ENCODE measurements at places on chromosomes 5 and 9. TPM values are rescaled to one million over a fixed set of nuclear protein-coding genes. Genes with fewer than 3 reads are reported as not detected.

- no peak for DNase-seq
These were observed 276.1 kb downstream of the TAF11L14 start for GRCh38 chr5:17910318-17910717.

DNA sequence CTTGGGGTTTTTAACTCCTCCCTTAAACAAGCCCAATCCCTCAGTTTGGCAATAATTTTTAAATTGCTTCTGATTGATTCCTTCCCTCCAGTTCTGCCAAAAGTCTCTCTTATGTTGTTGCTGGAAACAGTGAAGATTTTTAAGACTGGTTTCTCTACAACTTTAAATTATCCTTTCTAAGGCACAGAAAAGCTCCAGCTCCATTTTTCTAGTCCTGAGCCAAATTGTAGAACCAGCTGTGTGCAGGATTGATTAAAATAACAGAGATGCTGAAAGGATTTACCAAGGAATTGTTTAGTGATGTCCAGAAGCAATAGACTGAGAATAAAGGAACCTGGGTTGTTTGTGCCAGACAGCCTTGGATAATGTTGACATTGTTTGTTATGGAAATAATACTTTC lies 111.3 kb downstream of the NUDT12 start:
- no peak for DNase-seq

- peak; percentile 28 for DNase-seq
These were observed 13.5 kb downstream of the CCNI2 start for GRCh38 chr5:132760601-132761317.

- DNase-seq: no peak
These were observed 9.7 kb downstream of the RAD1 start for GRCh38 chr5:34905564-34905963.

GRCh38 chr5:74598731-74599130 lies 41.8 kb downstream of the ENC1 start:
- DNase-seq: no peak

- DNase-seq: no peak
These were observed 19.2 kb downstream of the PLGRKT start for GRCh38 chr9:5418481-5418880.

DNA sequence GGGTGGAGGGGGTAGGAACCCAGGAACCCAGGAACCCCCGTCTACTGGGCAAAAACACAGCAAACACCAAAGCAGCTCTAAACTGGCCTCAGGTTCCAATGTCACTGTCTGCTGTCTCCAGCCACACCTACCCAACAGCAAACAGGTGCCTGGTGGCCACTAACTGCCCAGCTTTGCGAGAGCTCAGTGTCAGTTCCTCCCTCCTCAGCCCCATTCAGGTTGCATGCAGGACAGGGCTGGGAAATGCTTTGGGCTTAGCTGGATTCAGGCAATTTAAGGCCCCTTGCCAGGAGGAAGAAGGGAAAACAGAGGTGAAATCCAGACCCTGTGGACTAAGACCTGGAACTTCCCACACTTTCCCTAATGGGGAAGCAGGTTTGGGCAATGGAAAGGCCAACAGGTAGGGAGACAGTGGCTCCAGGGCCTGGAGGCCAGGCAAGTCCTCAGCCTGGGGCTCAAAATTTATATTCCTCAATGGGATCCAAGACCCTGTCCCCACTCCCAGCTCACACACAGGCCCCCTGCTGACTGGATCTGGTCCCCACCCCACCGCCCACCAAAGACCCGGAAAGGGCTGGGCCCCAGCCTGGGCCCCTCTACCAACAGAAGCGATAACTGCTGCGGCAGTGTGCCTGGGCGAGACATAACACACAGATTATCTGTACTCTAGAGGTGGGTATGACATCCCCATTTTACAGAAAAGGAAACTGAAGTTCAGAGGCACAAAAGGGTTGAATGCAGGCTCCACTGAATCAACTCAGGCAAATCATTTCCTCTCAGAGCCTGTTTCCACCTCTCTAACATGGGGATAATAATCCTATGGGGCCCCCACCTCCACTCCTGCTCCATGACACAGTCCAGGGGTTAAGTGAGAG lies 3.5 kb downstream of the EEIG1 start:
- peak; percentile 34 for DNase-seq

DNA sequence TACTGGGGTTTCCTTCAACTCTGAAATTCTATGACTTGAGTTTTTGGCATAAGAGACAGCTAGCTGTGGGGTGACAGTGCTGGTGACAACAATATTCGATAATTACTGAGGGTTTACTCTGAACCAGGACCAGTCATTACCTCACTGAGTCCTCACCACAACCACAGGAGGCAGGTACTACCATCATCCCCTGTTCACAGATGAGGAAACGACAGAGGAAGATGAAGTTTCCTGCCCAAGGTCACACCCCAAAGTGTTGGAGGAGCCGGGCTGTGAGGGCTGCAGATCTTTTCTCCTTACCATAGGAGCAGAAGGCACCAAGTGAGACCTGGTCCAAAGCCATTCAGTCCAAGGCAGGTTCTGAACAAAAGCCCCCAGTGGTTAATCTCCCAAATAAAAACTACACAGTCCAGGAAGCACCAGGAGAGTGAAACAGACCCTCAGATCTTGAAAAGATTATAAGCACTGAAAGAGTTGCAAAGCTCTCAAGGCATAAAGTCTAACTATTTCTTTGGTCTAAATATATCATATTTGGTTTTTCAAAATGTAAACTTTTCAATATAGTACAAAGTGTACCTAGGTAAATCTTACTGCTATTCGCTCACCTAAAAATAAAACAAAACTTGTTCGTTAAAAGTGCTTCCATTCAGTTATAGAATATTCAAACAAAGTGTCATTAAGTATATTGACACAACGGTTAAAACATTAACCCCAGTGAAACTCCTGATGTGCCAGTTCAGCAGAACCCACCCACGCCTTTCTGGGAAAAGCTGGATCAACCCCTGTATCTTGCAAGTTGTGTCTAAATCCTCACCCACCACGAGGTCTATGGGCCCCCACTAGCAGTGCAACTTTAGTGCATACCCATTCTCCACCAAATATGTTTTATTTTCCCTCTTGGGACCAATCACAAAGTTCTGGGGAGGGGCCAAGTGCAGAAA lies 82.6 kb upstream of the EQTN start:
- DNase-seq: no peak

DNA sequence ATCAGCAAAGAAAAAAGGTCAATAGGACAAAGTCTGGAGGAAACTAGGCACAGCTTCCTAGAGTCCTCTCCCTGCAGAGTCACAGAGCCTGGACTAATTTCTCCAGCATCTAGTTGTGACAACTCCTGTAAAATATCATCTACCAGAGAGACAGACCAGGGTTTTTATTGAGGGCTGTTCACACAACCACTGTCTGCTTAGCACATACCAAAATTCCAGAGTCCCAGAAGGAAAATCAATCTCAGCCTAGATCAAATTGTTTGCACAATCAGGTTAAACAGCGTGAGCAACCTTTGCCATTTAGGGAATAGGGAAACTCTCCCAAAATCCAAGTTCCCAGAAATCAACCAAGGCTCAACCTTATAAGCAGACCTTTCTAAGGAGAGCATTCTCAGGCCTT lies 190.3 kb downstream of the SYK start:
- DNase-seq: no peak

DNA sequence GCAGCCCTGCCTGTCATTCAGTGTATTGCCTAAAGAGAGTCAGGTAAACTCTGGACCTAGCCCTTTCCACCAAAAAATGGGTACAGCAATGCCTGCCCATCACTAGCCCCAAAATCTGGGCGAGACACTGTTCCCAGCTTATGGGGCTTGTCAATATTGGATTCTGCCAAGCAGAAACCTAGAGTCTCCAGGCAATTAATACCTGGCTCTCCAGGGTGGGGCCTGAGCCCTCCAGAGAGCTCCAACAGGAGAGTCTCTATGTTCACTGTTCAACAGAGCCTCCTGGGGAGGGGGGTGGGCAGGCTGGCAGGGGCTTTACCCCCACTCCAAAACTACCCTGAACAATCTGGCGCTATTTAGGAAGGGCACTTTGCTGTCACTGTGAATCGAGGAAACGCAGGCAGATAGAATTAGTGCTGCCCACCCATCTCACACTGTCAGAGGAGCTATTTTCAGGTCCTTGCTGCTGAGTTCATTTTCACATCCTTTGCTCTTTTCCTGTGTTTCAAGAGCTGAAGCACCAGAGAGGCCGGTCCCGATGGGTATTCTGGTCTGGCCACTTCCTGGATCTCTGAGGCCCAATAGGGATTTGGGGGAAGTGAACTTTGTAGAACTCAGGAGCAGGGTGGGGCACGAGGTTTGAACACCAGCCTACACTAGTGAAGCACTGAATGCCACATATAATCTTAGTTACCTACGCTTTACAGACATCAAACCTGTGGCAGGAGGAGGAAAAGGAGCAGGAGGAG lies 121.8 kb downstream of the C5orf15 start:
- DNase-seq: no peak

DNA sequence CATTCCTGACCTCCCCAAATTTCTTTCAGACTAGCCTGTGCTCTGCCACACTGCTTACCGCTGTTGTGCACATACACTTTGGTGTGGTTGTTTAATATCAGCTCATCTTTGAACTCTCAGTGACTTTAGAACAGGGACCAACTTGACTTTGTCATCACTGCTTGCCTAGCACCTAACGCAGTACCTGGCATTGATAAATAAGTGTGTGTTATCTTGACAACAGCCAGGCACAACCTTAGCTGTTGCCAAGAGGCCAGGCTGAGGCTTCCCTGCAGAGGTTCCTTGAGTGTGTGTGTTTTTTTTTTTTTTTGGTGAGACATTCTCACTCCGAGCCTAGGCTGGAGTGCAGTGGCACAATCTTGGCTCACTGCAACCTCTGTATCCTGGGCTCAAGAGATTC lies 41.0 kb upstream of the SLC28A3 start:
- DNase-seq: no peak

DNA sequence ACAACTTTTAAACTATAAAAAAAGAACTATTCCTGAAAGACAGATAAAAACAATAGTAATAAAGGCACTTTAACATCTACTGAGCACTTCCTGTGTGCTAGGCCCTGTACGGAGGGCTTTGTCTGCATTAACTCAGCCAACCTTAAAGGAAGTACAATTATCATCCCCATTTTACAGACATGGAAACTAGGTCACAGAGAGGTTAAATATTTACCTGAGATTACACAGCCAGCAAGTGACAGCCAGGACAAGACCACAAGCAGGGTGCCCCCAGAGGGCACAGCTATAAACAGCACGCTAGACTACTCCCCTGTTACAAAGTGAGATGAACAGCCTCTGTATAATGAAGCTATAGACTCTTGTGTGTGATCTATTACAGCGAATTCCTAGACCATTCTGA lies 25.5 kb downstream of the DDX31 start:
- no peak for DNase-seq

DNA sequence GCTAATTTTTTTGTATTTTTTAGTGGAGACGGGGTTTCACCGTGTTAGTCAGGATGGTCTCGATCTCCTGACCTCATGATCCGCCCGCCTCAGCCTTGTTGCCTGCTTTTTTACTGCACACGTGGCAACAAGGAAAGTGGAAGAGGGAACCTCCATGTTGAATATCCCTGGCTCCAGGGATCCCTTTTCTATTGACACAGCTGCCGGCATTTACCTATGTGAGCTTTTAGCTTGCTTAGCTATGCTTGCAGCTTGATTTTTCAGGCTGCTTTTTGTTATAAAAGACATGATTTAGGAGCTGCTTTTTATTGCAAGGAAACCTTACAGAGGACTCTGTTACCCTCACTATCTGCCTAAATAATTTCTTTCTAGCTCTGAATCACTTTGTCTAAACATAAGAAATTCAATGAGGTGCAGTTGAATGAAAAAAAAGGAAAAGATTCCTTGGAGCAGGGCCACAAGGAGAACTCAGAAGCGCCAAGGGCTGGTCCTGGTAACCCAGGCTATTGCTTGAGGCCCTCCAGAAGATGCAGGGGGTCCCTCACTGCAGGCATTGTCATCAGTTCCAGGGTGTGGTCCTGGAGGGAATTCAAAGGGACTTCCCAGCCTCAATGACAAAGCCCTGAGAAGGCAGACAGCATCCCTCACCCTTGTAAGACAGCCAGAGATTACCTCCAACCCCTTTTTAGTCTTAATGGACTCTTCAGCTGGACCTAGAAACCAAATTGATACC lies 89.9 kb downstream of the SYK start:
- DNase-seq: no peak

DNA sequence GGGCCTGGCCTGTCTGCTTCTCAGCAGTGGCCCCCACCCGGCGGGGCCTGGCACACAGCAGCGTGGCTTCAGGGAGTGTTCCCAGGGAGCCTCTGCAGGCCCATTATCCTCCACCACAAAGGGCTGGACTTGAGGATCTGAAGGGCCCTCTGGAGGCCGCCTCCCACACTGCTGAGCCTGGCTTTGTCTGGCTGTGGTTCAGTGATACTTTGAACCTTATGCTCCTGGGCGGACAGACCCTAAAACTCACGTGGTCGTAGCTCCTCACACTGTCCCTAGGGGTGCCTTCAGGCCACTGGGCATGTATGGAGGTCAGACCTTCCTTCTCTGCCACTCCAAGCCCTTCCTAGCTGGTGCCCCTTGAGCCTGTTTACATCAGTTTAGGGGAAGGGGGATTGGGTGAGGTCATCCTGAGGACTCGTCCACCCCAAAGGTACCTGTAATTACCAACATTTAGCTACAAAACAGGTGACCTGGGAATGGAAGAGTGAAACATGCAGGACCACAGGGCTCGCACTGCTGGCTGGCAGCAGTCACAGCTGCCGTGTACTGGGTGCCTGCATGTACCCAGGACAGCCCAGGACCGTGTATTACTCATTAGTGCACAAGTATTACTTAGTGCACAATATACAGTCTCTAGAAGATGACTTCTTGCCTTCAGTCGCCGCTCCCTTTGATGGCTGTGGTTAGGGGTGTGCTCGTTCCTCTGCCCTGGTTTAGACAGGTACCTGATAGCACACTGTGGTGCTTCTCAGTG lies 8.5 kb downstream of the GRHPR start:
- DNase-seq: no peak

DNA sequence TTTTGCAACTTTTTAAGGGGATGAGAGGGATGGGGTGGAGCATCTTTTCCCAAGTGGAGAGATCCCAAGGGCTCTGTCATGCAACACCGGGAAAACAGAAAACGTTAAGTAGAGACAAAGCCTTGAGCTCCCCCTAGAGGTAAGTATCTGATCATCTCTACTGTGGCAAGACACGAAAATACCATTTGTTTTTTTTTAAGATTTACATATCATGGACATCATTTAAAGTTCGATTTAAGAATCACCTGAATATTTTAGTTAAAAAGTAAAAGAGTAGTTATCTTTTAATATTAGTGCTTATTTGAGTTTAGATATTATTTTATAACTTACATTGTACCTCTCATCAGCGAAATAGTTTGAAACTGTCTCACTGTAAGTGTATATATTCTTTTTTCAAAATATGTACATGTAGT lies 200.4 kb downstream of the LRRC70 start:
- no peak for DNase-seq

- DNase-seq: peak; percentile 40
These were observed 128.9 kb downstream of the BARX1 start for GRCh38 chr9:93826209-93826608.

- no peak for DNase-seq
These were observed 411 bp upstream of the MAT2B start for GRCh38 chr5:163505049-163505367.

LHX6 gene
- polyA plus RNA-seq: 0.10 TPM

RLN1 gene
- not detected for polyA plus RNA-seq

SECISBP2 gene
- polyA plus RNA-seq: 14.2 TPM

Data from liver (tissue), 10 donors.